Naive thymus-derived CD4-positive, alpha-beta T cell (primary cell): ENCODE measurements at places on chromosomes 7 and 10. TPM values are rescaled to one million over a fixed set of nuclear protein-coding genes. Genes with fewer than 3 reads are reported as not detected.

The LRRC61 gene
- 13.8 TPM for total RNA-seq

The PDE6C gene
- not detected in 2 replicates for total RNA-seq

The ARHGEF5 gene
- total RNA-seq = 11.4 TPM

The HMX2 gene
- total RNA-seq = not detected

The PALD1 gene
- 0.20 TPM for total RNA-seq

DNA sequence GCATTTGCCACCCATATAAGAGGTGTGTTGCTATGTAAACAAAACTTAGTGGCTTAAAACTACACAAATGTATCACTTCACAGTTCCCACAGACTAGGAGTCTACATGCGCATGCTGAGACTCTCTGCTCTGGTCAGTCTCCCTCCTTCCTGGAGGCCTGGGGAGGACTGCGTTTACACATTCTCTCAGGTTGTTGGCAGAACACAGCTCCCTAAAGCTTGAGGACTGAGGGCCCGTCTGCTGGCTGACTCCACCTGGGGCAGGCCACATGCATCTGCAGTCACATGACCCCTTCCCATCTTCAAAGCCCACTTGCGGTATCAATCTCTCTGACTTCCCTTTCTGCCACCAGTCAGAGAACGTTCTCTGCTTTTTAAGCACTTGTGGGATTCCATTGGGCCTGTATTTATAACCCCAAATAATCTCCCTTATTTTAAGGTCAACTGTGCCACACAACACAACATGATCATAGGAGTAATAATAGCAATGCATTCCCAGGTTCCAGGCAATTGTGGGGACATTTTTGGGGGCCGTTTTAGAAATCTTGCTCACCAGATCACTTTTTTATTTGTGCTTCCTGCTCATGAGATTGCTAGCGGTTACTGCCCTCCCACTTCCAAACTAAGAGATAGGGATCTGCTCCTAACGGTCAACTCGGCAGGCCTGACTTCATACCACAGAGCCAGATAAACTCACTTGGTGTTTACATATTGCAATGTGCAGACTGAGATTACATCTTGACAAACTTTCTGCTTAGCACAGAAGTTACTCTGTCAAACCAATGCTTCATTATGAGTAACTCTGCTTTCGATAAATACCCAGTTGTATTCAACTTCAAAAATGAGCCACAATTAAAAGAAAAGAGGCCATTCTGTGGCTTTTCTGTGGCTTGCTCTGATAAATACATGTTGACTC lies 96.3 kb downstream of the ALOX5 start:
- peak; percentile 71 for DNase-seq
- no peaks in the 10 kb centered on the region for H3K36me3 ChIP-seq
- H3K27ac ChIP-seq = peak overlapping the region; percentile 45
- peaks cover 12% of the 10 kb centered on the region for H3K4me1 ChIP-seq

DNA sequence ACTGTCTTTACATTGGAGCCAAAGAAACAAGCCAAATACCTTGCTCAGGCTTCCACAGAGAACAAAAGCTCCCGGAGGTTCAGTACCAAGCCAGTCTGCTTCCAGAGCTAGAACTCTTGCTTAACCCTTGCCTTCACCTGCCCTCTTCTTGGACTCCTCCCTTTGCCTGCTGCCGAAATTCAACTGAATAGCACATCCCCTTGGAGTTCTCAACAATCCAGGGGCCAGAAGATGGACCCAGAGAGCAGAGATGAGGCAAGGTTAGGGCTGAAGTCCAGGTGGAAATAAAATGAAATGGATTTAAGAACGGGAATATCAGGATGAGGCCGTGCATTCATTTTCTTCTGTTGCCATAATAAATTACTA lies 876 bp upstream of the PIK3AP1 start:
- H3K27me3 ChIP-seq = no peaks in the 10 kb centered on the region
- no peaks in the 10 kb centered on the region for H3K36me3 ChIP-seq
- peak overlapping the region; percentile 58 for H3K4me3 ChIP-seq
- no peak for DNase-seq
- peaks cover 6% of the 10 kb centered on the region for H3K4me1 ChIP-seq

- no peak overlapping the region for H3K27ac ChIP-seq
- H3K4me1 ChIP-seq = no peaks in the 10 kb centered on the region
- H3K27me3 ChIP-seq = peaks cover 3% of the 10 kb centered on the region
- DNase-seq = no peak
- no peaks in the 10 kb centered on the region for H3K36me3 ChIP-seq
- no peak overlapping the region for H3K4me3 ChIP-seq
These were observed 133.5 kb downstream of the DOCK4 start for GRCh38 chr7:112072541-112073245.

GRCh38 chr10:34821587-34822585 lies 6.8 kb upstream of the PARD3 start:
- no peaks in the 10 kb centered on the region for H3K4me1 ChIP-seq
- H3K27me3 ChIP-seq = no peaks in the 10 kb centered on the region
- H3K4me3 ChIP-seq = no peak overlapping the region
- no peaks in the 10 kb centered on the region for H3K36me3 ChIP-seq

DNA sequence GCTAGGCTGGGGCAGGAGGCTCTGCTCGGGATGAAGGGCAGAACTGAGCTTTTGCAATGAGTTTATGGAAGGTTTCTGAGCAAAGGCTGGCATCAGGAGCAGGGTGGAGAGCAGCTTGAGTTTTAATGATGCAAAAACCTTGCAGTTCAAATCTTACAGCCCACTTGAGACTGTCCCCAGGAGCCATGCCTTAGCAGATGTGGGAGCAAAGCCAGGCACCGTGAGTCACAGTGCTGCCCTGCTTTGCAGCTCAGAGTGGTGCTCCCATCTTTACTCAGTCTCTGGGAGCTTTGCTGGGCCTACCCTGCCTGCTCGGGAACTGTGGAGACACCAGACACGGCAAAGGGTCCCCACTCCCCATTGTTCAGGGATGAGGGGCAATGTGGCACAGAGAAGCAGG lies 122.4 kb upstream of the NPS start:
- no peaks in the 10 kb centered on the region for H3K36me3 ChIP-seq
- no peak for DNase-seq
- no peak overlapping the region for H3K4me3 ChIP-seq
- H3K27ac ChIP-seq = no peak overlapping the region

- no peak overlapping the region for H3K27ac ChIP-seq
- H3K36me3 ChIP-seq = no peaks in the 10 kb centered on the region
- no peaks in the 10 kb centered on the region for H3K4me1 ChIP-seq
- no peak for DNase-seq
- H3K27me3 ChIP-seq = no peaks in the 10 kb centered on the region
- no peak overlapping the region for H3K4me3 ChIP-seq
These were observed 85.5 kb downstream of the SEMA3D start for GRCh38 chr7:85101347-85101746.

DNA sequence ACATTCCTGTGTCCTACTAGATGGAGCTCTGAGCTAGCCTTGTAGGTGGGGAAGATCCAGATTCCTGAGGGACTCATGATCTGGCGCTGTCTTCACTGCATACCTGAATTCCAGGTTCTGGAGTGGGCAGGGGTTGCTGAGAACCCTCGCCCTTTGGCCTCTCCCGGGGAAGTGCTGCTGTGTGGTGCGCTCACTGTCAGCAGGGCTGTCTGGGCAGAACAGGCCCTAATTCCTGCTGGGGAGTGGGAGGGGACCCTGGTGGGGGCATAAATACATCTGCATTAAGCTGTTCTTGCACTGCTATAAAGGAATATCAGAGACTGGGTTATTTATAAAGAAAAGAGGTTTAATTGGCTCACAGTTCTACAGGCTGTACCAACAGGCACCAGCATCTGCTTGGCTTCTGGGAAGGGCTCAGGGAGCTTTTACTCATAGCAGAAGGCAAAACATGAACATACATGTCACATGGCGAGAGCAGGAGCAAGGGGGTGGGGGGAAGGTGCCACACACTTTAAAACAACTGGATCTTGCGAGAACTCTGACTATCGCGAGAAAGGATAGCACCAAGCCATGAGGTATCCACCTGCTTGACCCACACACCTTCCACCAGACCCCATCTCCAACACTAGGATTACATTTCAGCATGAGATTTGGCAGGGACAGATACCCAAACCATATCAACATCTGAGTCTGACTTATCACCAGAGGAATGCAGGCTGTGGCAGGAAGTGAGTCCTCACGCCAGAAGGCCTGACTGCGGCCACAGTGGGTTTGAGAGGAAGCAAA lies 115.0 kb downstream of the ADCY1 start:
- no peak overlapping the region for H3K27ac ChIP-seq
- no peak overlapping the region for H3K4me3 ChIP-seq
- no peaks in the 10 kb centered on the region for H3K27me3 ChIP-seq
- DNase-seq = no peak
- no peaks in the 10 kb centered on the region for H3K36me3 ChIP-seq

DNA sequence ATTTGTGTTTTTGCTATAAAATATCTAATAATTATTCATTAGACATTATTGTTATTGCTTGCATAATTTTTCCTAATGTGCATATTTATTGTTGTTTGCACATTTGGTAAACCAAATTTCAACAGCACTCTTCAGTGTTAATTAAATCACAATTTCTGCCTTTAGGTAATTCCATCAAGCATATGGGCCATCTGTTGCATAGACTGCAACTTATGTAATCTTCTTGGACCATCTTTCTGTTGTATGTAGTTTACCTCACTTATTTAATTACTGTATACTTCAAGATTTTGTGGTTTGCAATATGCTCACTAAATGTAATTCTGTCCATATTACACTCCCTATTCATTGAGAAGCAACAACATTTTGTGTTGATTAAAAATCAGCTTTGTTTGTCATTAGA lies 1360.1 kb downstream of the REEP3 start:
- no peak overlapping the region for H3K4me3 ChIP-seq
- no peak for DNase-seq
- no peaks in the 10 kb centered on the region for H3K4me1 ChIP-seq
- no peaks in the 10 kb centered on the region for H3K36me3 ChIP-seq
- H3K27ac ChIP-seq = no peak overlapping the region

- no peak overlapping the region for H3K27ac ChIP-seq
- no peak overlapping the region for H3K4me3 ChIP-seq
- no peak for DNase-seq
- no peaks in the 10 kb centered on the region for H3K36me3 ChIP-seq
- no peaks in the 10 kb centered on the region for H3K4me1 ChIP-seq
These were observed 19.4 kb downstream of the SCRN1 start for GRCh38 chr7:29970158-29970557.

- no peaks in the 10 kb centered on the region for H3K27me3 ChIP-seq
- H3K36me3 ChIP-seq = no peaks in the 10 kb centered on the region
- no peak overlapping the region for H3K4me3 ChIP-seq
- DNase-seq = no peak
These were observed 20.1 kb downstream of the GHRHR start for GRCh38 chr7:30983914-30984247.

- H3K4me1 ChIP-seq = no peaks in the 10 kb centered on the region
- no peak overlapping the region for H3K4me3 ChIP-seq
- DNase-seq = no peak
- H3K27me3 ChIP-seq = no peaks in the 10 kb centered on the region
These were observed 27.1 kb downstream of the BTBD16 start for GRCh38 chr10:122298206-122298597.

- no peak for DNase-seq
- no peak overlapping the region for H3K27ac ChIP-seq
- H3K36me3 ChIP-seq = no peaks in the 10 kb centered on the region
- H3K27me3 ChIP-seq = no peaks in the 10 kb centered on the region
These were observed 57.1 kb upstream of the RHOBTB1 start for GRCh38 chr10:61000769-61001730.
